ENCODE measurements at places on chromosomes 7 and 10.

- DNase-seq = no peak
Measured at GRCh38 chr10:117003336-117003735, 1.7 kb downstream of the SHTN1 start.

DNA sequence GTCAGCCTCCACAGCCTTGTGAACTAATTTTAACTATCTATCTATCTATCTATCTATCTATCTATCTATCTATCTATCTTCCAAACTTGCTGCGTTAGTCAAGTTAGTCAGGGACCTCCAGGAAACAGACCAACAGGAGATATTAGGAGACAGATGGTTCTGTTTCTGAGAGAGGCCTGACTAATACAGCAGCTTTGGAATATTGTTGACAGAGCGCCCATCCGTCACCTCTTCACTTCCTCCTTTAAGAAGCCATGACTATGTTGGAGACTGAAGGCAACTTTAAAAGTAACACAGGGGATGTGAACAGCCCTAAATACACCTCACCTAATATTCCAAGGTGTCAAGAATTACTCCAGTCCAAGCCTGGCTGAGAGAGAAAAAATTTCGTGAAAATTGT lies 280.9 kb upstream of the IGFBP3 start:
- DNase-seq = no peak

DNA sequence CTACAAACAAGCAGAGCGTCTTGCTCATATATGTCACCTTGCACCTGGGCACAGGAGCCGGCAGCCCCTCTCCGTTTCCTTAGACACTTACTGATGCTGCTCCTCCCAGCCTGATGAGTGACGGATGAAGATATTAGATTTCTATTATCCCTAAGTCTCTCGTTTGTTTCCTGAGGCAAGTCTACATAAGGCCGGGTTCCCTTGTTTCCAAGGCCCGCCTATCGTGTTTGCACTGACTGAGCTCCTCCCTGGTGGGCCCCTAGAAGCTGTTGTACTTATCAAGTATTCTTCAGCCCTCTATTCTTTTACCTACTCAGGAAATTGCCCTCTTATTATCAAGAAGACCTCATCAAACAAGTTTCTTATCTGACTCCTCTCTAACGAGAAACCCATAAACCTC lies 18.5 kb downstream of the SH3PXD2A start:
- DNase-seq = no peak

DNA sequence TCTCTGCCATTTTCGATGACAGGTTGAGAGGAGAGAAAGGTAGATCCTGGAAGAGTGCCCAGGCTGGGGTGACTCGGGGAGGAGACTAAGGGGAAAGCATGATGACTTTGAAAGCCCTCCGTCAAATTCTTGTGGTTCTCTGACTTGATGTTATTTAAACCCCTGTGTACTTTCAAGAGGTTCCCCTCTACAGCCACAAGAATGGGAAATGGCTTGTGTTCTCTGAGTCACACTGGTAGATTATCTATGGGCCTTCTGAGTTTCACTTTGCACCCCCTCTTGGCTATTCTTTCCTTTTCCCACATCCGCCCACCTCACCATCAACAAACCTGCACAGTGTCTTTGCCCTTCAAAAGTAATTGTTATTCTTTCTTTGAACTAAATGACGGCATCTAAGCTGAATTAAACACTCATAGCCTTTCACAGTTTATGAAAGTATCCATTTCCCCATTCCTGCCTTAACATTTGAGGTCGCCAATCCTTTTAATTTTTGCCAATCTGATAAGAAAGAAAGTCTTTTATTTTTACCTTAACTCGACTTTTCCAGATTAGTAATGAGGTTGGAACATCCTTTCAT lies 24.1 kb downstream of the PRF1 start:
- no peak for DNase-seq

- no peak for DNase-seq
Measured at GRCh38 chr7:26293569-26294308, 2.1 kb downstream of the SNX10 start.

DNA sequence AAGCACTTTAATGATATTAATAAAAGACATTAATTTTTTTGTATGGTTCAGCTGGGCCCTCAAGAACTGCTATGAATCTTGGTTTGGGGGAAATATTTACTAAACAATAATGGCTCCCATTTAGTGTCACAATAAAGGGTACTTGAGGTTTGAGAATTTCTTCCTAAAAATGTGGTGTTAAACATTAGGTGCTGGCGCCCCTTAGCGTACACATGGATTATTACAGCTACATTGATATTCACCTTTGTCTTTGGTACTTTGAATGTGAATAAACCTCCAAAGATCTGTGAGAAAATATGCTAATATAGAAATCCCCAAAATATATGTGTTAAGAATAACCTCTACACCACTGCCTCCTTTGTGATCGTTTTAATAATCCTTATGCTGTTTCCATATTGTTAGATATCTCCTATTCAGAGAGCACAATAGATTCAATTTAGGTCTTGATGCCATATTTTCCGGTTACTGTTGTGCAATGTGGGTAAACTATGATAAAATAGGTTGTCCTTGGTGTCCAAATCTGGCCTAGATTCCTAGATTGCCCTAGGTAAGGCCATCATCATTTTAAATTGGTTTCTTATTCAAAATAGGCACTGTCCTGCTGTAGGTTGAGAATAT lies 161.8 kb upstream of the CACNA2D1 start:
- no peak for DNase-seq

DNA sequence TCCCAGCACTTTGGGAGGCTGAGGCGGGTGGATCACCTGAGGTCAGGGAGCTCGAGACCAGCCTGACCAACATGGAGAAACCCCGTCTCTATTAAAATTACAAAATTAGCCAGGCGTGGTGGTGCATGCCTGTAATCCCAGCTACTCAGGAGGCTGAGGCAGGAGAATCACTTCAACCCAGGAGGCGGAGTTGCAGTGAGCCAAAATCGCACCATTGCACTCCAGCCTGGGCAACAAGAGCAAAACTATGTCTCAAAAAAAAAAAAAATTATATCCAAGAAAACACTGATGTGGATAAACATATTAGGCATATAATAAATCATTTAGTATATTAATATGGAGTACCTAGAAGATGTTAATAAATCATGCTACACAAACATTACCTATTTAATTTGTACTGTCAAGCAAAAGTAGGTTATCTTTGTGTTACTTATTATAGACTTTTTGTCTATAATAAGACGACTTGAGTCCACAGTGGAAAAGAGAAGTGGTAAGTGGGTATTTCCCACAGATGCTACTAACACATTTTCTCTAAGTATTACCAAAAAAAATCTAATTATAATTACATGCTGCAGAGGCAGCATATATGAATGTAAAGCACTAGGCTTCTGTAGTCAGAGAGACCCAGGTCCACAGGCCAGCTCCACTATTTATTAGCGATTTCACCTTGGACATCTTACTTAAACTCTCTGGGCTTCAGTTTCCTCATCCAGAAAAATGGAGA lies 34.5 kb downstream of the DNMBP start:
- DNase-seq = no peak

- no peak for DNase-seq
Measured at GRCh38 chr10:78849731-78850130, 219.0 kb upstream of the ZMIZ1 start.

DNA sequence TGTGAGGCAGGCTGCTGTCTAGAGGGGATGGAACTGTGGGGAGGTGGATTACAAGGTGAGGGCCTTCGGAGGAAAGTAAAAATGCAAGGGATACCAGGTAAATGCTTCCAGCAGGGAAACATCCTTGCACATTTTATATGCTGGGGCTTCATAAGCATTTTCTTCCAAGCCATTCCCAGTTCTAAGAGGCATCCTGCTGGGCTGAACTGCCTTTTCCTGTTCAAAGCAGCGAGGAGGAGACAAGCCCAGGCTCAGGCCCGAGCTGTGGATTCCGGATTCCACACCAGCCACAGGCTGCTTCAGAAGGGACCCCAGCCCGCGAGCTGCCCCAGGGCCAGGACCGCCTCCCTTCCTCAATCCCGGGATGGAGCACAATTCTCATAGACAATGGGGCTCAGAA lies 249.7 kb downstream of the TNS3 start:
- no peak for DNase-seq

GRCh38 chr10:52004342-52004949 lies 305.1 kb upstream of the CSTF2T start:
- DNase-seq = no peak

DNA sequence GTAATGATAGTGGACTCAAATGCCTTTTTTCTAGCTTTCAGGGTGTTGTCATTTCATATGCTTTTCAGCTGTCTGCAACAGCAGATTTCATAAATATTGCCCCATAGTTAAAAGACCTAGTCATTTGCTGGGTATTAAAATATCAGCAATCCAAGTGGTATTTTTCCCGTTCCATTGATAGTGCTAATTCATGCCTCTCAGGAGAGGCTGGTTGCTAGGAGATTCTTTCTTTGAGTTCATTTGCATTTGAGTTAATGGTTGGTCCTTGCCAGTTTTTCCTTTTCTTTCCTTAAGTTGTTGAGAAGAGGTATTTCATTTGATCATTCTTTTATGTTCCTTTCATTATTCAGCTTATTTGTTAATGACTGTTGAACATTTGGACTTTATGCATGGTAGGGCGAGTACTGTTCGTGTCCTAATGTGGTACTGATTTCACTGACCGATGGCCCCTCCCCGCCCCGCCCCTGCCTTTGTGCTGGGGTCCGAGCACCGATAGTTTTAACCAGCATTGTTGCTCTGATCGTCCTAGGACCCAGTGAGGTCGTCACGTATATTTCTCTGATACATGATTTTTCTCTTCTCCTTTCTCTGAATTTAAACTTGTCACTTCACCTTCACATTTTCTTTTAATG lies 128.6 kb downstream of the CCNY start:
- no peak for DNase-seq

- no peak for DNase-seq
Measured at GRCh38 chr10:9853405-9854355, 1164.0 kb upstream of the CELF2 start.

- DNase-seq = no peak
Measured at GRCh38 chr10:128534686-128535085, 408.5 kb upstream of the MKI67 start.

GRCh38 chr7:12761111-12761510 lies 73.7 kb downstream of the ARL4A start:
- no peak for DNase-seq

- no peak for DNase-seq
Measured at GRCh38 chr10:46318799-46319198, 32.0 kb downstream of the ANTXRL start.

DNA sequence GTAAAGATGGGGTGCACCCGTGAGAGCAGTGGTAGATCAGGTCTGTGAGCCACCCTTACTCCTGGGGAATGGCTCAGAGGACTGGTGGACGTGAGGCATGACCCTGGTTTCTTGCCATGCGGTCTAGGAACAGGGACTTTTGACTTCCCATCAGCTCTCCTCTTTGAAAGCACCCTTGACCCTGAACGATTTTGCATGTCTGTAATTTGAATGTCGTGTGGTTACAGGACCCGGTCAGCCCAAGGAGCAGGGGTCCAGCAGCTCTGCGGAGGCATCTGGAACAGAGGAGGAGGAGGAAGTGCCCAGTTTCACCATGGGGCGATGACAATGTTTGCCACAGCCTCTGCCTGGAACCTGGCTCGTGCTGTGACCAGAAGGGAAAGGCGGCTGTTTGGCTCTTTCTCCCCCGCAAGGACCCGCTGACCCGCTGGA lies 8.6 kb upstream of the ORAI2 start:
- DNase-seq = no peak

DNA sequence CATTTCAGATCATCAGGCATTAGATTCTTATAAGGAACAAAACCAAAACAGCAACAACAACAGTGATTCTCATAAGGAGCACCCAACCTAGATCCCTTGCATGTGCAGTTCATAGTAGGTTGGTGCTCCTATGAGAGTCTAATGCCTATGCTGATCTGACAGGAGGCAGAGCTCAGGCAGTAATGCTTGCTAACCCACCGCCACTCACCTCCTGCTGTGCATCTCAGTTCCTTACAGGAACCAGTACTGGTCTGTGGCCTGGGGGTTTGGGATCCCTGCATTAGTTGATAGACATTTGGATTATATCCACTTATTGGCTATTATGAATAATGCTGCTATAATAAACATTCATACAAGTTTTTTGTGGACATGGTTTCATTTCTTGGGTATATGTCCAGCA lies 14.0 kb downstream of the MKLN1 start:
- no peak for DNase-seq

DNA sequence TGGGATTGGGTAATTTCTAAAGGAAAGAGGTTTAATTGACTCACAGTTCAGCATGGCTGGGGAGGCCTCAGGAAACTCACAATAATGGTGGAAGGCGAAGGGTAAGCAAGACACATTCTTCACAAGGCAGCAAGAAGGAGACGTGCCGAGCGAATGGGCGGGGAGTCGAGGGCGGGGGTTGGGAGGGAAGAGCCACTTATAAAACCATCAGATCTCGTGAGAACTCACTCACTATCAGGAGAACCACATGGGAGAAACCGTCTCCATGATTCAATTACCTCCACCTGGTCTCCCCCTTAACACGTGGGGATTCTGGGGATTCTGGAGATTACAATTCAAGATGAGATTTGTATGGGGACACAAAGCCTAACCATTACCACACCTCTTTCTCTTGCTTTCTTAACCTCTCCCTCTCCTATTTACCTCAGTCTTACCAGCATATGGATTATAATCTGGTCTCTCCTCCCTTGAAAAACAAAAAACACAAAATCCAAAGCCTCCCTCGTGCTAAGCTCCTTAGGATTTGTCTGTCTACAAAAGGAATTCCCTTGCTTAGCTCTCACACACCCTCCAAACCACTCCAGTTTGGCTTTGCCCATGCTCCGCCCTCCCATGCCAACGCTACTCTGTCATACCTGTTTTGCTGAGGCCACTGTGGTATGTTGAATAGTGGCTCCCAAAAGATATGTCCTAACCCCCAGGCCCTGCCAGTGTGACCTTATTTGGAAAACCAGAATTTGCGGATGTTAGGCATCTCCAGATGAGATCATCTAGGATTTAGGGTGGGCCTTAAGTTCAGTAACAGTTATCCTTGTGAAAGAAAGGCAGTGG lies 19.6 kb upstream of the EFCAB10 start:
- DNase-seq = no peak

DNA sequence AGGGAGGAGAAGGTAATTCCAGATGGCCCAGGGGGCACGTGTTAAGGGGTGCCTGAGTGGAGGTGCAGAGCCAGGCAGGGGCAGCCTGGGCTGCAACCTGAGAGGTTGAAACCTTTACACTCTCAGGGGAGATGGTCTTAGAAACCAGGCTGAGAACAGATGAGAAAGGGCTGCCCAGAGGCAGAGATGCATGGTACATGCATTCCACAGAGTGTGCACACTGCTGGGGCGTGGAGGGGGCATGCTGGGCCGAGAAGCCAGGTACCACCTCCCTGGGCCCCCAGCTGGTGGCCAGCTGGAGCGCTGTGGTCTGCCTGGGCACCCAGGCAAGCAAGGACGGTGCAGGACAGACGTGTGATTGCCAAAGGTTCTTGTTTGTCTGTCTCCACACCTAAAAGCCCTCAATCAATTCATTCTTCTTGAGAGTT lies 14.1 kb upstream of the CSGALNACT2 start:
- no peak for DNase-seq

DNA sequence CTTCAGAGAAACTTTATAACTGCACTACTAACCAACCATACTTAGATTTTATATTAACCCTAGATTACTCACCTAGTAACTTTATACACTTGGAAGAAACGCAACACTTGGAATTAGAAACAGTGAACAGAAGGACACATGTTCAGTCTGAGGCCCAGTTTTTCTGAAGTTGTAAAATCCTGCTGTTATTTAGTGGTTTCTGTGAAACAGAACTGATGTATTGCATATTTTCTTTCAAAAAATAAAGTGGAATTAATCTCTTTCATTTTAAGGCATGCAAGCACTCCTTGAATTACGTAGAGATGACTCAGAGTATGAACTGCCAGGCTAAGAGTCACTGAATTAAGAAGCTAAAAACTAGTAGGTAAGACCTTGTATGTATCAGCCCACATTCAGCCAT lies 215.8 kb downstream of the SKAP2 start:
- no peak for DNase-seq
